ENCODE measurements at places on chromosomes 11 and 22.

- no peak for DNase-seq
These were observed 72.1 kb upstream of the CD44 start for GRCh38 chr11:35066783-35067423.

GRCh38 chr22:25829237-25829636 lies 87.2 kb downstream of the MYO18B start:
- DNase-seq = no peak

DNA sequence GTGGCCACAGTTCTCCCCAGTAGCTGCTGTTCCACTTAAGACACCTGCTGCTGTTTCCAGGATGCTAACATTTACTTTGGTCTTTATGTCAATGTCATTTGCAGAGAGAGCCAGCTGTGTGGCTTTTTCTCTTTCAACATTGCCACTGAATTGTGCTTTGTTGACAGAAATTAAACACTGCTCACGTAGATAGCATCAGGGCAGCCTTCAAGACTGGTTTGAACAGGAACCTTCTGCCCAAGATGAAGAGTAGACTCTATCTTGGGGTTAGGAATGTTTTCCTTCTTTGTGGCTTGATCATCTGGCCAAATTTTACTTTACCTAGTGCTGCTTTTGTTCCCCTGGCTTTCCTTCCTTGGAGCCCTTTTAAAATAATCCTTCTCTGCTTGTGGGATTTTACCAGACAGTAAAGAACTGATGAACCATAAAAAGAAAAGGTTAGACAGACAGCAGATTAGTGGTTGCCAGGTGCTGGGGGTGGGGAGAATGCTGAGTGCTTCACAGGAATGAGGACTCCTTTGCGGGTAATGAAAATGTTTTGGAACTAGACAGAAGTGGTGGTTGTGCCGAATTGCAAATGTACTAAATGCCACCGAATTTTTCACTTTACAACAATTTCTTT lies 22.7 kb upstream of the XBP1 start:
- DNase-seq = no peak

DNA sequence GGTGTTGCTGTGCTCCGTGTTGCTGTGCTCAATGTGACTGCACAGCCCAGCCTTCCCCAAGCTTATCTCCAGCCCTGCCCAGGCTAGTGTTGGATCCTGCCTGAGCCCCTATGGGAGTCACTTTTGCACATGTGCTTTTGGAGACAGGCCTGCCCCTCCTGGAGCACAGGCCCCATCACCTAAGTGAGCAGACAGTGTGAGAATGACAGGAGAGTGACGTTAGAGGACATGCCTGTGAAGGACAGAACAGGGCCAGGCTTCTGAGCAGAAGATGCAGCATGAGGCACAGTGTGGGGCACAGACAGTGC lies 36.6 kb upstream of the SUSD2 start:
- DNase-seq = no peak

- DNase-seq = no peak
These were observed 84.6 kb upstream of the LRRC55 start for GRCh38 chr11:57097149-57097548.

DNA sequence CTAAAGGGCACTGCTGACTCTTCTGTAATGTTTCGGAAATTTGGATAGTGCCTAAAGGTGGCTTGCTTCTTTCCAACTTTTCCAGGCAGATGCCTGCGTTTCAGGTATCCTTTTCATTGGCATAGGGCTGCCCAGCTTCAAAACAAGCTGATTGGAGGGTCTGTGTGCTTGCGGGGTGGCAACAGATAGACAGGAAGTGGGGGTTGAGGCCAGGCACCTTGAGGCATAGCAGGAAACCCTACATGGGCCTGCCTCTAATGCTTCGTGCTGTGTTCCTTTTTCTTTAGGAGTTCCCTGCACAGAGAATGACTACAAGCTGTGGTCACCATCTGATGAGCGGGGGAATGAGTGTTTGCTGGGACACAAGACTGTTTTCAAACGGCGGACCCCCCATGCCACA lies 92.2 kb upstream of the SORL1-AS1 start:
- DNase-seq = no peak

DNA sequence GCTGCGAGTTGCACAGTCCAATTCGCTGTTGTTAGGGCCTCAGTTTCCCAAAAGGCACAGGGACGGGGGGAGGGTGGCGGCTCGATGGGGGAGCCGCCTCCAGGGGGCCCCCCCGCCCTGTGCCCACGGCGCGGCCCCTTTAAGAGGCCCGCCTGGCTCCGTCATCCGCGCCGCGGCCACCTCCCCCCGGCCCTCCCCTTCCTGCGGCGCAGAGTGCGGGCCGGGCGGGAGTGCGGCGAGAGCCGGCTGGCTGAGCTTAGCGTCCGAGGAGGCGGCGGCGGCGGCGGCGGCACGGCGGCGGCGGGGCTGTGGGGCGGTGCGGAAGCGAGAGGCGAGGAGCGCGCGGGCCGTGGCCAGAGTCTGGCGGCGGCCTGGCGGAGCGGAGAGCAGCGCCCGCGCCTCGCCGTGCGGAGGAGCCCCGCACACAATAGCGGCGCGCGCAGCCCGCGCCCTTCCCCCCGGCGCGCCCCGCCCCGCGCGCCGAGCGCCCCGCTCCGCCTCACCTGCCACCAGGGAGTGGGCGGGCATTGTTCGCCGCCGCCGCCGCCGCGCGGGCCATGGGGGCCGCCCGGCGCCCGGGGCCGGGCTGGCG lies at the start of gene BCR:
BCR (plus strand) TSS at position 209 of the 592 bp plus-strand sequence. CDS start 452 bp downstream, outside the sequence.
- peak; percentile 83 for DNase-seq

DNA sequence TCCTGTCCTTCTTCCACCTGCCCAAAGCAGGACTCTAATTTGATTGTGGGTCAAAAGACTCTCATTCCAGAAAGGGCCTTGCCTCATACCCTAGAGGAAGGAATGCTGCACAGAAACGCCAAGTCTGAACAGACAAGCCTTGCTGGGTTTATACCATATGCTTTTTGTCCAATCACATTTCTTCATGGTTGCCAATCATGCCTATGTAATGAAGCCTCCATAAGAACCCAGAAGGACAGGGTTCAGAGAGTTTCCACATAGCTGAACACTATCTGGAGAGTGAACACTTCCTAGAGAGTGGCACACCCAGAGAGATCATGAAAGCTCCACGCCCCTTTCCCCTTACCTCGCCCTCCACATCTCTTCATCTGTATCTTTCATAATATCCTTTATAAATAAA lies 4.8 kb upstream of the SAA2 start:
- DNase-seq = no peak

DNA sequence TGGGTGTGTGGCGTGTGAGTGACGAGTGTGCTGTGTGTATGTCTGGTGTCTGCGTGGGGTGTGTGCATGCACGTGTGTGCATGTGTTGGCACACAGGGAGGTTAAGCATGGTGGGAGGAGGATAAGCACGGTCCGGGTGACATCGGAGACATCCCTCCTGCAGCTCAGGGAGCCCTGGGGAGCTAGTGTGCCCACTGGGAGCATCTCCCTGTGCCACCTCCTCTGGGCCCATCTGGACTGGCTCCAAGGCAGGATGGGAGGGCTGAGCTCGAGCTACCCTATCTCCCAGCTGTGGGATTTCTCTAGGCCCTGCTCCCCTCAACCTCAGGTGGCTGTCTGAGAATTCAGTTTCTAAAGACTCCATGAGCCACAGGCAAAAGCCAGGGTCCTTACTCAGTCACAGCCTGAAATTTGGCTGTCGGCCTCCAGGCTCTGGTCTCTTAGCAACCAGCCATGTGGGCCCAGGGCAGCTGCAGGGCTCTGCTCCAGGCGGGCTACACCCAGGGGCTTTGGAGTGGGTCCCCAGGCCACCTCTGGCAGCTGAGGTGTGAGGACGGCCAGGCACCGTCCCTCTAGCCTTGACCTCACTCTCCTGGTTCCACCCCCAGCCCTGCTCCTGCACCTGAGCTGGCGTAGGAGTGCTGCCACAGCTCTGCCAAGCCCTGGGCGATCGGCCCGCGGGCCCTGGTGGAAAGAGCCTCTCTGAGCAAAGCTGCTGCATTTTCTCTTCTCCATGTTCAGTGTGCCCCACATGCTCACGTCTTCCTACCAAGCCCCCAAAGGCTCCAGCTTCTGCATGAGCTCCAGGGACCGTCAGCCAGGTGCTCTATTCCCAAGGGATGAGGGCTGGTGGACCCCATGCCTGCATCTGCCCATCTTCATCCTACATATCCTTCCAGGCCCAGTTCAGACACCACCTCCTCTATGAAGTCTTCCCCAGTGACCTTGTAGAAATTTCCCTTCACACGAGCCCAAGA lies 39.7 kb downstream of the RTL6 start:
- no peak for DNase-seq

- DNase-seq = no peak
These were observed 2.3 kb downstream of the NARS2 start for GRCh38 chr11:78572394-78572793.

GRCh38 chr22:47839595-47840227 lies 1077.3 kb downstream of the TBC1D22A start:
- DNase-seq = no peak

DNA sequence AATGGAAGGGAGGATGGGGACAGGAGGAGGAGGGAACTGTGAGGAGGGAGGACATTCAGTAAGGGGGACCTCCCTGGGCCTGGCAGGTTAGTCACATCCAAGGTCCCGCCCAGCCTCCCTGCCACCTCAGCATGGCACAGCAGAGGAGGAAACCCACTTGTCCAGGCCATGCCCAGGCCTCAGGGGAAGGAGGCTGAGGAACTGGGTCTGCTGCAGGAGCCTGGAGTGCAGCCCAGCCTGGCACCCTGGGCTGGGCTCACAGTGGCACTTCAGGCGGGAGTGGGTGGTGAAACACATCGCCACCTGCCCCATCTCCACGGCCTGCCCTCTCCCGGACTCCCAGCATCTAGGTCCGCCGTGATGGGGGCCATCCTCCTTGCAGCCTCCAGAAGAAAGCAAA lies 17.2 kb upstream of the KLHL35 start:
- DNase-seq = no peak

DNA sequence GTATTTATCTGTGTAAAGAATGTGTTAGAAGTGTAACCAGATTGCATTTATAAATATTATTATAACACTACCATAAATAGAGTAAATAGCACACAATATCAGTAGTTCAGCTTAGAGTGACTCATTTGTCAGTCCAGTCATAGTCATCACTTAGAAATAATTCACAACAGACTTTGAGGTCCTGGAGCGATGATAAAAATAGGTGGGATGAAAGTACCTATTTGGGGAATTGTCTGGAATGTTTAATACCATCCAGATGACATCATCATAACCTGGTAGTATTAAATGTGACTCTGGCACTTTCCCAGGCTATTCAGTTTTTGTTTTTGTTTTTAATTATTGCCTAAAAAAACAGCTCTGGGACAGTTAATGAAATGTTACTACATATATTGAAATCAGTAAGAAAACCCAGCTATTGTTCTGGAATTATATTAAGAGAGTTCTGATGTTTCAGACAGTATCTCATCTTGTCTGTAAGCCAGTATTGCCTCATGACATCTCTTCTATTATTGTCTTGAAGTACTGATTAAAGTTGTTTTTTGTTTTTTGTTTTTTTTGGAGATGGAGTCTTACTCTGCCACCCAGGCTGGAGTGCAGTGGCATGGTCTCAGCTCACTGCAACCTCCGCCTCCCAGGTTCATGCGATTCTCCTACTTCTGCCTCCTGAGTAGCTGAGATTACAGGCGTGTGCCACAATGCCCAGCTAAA lies 74.8 kb downstream of the SIK2 start:
- no peak for DNase-seq

DNA sequence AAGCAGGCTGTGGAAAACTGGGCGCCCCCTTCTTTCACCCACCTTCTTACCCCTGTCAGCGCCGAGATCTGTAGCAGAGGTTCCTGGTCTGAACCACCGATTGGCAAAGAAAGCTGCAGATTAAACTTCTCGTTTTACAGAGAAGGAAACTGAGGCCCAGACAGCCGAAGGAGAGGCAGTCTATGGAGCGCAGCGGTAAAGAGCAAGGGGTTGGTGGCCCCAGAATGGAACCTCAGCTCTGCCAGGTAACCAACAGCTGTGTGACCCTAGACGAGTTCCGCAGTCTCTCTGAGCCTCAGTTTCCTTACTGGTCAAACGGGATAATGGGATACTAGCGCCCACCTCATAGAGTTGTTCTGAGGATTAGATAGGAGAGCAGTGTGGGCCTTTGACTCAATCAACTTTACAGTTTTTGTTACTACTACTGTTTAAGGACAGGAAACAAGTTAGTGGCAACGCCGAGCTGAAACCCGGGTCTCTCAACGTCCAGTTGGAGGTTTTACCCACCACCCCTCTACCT lies 3.1 kb upstream of the WT1 start:
- no peak for DNase-seq

GRCh38 chr22:31243339-31244045 lies 31.4 kb downstream of the LIMK2 start:
- no peak for DNase-seq

DNA sequence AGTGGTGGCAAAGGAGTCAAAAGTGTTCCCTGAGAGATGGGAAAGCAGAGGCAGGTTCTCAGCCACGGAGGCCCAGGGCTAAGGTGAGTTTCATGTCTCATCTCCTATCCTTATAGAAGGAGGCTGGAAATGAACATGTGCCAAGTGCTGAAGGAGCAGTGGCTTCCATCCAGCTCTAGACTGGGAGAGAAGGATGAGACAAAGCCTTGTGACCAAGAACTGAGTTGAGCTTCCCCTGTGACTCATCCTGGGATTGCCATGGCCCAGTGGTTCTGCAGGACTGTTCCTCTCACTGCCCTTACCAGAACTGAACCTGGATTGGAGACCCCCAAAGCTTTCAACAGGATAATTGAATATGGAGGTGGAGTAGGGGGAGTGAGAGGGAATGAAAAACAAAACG lies 16.7 kb upstream of the OR9Q1 start:
- no peak for DNase-seq

DNA sequence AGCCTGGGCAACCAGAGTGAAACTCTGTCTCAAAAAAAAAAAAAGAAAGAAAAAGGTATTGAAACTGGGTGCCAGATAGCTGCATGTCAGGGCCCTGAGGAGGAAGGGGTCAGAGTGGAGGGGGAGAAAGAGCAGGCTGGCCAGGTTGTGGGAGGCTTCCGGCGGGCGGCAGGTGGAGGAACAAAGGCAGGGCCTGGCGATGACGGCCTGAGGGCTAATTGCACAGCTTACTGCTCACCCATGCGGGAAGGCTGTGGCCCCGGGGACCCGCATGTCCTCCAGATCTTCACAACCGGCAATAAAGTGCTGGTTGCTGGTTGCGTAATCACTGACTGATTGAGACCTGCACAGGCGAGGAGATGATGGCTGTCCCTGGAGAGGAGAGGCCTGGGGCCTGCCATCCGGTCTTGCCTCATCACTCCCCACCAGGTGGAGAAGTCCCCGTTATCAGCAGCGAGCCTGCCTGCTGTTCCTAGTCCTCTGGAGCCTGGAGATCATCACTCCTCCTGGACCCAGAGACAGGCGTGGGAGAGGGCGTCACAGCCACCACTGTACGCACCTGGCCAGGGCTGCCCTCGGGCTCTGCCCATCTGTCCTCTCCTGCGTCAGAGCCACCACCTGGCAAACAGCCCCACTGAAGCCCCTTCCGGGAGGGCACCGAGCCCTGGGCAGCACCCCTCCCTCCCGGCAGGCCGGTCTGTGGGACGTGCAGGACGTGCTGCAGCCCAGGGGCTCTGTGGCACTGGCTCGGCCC lies 18.7 kb downstream of the H19 start:
- no peak for DNase-seq

- DNase-seq = no peak
These were observed 62.5 kb upstream of the GAL start for GRCh38 chr11:68621826-68622225.

- DNase-seq = peak; percentile 66
These were observed 2.5 kb upstream of the IGLL5 start for GRCh38 chr22:22884888-22885840.

- no peak for DNase-seq
These were observed 116.5 kb downstream of the AASDHPPT start for GRCh38 chr11:106193956-106194355.

GRCh38 chr11:59558270-59558643 lies 46.9 kb downstream of the OR4D9 start:
- DNase-seq = no peak

GRCh38 chr11:118621071-118621783 lies 13.8 kb downstream of the PHLDB1 start:
- DNase-seq = no peak

GRCh38 chr22:45051419-45051818 lies 41.6 kb upstream of the PHF21B start:
- DNase-seq = no peak

Measured in GM19239 (cell line).